ENCODE measurements at places on chromosomes 1 and 21.

GRCh38 chr1:82894635-82895034 lies 1093.9 kb downstream of the ADGRL2 start:
- DNase-seq, result no peak

DNA sequence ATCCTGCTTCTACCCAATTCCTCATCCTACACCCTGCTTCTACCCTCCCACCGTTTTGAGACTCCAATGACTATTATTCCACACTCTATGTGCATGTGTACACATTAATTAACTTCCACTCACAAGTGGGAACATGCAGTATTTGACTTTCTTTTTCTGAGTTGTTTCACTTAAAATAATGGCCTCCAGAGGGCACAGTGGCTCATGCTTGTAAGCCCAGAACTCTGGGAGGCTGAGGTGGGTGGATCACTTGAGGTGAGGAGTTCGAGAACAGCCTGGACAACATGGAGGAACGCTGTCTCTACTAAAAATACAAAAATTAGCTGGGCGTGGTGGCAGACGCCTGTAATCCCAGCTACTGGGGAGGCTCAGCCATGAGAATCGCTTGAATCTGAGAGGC lies 464.8 kb downstream of the PTBP2 start:
- DNase-seq, result no peak

- DNase-seq, result no peak
Measured at GRCh38 chr1:116821763-116822162, 67.5 kb downstream of the CD2 start.

DNA sequence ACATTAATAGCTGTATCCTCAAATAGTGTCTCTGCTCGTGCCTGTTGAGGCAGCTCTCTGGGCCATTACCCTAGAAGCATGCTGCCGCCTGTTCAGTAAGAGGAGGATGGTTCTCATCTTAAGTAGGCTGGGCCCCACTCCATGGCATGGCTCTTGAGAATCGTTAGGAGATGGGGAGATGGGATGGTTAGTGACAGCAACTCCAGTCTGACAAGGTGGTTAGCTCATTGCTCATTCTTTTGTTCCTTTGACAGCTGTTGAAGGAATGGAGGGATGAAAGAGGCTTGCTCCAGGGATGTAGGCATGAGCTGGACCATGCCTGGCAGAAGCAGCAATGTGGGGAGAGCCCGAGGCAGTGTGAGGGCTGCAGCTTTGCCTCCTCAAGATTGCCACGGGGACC lies 68.2 kb downstream of the MAP10 start:
- DNase-seq, result no peak

GRCh38 chr21:43865540-43866259 lies 677 bp downstream of the AGPAT3 start:
- peak; percentile 38 for DNase-seq

DNA sequence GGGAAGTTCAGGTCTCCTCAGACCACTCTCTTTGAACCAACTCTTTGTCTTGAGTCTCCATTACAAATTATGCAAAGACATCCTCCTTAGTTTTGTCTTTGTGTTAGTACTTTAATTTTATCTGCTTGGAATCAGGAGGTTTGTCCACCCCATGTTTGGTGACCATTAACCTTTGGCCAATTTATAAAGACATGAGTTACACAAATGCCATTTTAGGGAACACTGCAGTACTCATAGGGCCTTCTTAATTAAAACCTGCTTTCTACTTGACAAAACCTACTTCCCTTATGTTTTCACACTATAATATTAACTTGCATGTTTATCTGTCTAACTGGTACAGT lies 7.9 kb upstream of the CDC73 start:
- no peak for DNase-seq

DNA sequence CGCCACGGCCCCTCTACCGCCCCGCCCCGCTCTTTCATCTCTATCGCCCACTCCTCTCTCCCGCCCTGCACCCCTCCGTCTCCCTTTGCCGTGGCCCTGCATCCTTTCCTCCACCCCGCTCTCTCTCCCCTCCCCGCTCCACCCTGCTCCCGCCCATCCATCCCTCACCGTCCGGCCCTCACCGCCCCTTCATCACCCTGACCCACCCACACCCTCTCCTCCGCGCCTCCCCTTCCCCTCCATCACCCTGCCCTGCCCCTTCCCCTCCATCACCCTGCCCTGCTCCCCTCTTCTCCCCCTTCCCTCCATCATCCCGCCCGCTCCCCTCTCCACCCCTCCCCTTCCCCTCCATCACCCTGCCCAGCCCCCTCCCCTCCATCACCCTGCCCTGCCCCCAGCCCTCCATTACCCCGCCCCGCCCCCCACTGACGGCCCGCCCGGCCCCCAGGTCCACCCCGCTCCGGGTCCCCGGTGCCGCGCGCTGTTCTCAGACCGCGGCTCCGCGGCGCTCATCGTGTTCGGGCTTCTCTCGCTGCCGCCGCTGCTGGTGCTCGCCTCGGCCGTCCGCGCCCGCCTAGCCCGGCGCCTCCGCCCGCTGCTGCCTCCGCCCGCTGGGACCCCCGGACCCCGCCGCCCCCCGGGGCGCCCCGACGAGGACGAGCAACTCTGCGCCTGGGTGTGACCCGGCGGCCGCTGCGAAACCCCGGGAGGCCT lies 6.2 kb upstream of the ANKRD65 start:
- no peak for DNase-seq

DNA sequence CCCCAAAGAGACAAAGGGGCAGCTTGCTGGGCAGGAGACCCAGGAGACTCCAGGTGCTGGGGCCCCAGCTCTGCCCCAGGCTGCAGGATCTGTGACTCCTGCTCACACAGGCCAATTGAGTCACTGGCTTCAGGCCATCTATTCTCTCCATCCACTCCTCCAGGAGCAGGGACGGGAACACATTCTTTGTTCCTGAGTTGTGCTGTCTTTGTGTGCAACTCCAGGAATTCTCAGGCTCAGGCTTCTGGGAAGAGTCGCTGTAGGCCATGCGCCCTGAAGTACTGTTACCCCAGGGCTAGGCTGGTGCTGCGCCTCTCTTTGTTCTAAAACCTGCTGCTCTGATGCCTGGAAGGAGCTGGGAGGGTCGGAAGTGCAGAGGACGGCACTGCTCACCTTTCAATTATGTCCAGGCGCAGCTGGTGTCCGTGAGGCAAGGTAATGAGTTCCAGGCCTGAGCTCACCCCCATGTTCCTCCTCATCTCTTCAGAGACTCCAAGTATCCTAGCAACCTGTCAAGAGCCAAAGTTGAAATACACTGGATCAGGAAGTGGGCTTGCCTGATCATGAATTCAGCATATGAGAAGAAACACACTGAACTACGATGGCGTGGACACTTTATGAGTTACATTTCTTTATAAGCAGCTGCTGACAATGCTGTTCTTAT lies 105.9 kb downstream of the BCAR3 start:
- no peak for DNase-seq

DNA sequence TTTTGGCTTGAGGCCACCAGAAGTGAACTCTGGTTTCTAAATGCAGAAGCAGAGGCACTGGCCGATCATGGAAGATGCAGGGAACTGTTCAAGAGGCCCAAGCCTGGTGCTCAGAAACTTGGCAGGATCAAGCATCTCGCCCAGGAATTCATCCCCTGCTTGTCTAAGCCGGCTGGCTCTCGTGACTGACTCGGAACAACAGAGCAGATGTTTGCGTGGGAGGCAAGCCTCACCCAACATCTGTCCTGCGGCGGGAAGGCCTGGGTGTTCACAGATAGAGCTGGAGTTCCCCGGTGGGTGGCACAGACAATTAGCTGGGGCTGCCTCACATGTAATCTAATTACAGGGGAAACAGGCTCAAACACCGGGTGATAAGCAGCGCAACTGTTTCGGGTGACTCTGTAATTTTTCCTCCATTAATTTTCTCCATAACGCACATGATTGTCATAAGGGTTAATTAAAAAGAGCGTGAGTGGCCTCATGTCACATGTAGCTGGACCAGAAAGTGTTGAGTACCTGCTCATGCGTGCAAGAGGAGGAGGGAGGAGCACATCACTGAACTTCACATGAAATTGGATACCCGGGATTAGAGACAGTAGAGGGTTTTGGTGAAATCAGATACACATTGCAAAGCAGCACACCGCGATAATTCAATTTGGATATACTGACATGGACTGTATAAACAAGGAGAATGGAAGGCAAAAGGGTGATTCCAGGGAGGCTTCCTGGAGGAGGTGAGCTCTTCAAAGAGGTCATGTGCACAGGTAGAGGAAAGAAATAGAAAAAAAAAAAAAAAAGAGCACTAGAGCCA lies 180.0 kb downstream of the ETS2 start:
- no peak for DNase-seq

GRCh38 chr21:22063140-22063539 lies 1064.9 kb downstream of the NCAM2 start:
- DNase-seq, result no peak

- no peak for DNase-seq
Measured at GRCh38 chr1:29939079-29939478, 702.8 kb downstream of the PTPRU start.

- DNase-seq, result no peak
Measured at GRCh38 chr21:44576025-44576420, 2.5 kb downstream of the KRTAP10-4 start.

DNA sequence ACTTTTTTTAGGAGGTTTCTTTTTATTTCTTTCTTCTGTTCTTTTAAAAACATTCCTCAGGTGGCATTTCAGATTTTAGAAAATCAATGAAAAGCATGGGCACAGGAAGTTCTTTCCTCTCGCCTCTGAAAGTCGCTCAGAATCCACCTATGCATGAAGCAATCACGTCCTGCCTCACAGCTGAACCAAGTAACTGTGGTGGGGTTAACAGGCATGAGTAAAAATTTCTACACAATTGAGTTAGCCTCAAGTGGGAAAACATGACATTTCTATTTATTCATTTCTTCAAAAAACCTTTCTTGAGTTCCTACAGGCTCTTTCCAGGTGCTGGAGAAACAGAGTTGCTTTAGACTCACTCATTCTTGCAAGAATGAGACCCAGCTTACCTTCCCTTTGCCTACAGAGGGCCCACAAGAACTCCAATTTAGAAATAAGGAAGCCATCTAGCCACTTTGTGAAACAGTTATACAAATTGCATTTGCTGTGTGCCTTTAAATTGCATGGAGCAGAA lies 508.9 kb upstream of the PKN2 start:
- DNase-seq, result no peak

GRCh38 chr1:95010158-95010557 lies 62.6 kb downstream of the ALG14 start:
- DNase-seq, result no peak

DNA sequence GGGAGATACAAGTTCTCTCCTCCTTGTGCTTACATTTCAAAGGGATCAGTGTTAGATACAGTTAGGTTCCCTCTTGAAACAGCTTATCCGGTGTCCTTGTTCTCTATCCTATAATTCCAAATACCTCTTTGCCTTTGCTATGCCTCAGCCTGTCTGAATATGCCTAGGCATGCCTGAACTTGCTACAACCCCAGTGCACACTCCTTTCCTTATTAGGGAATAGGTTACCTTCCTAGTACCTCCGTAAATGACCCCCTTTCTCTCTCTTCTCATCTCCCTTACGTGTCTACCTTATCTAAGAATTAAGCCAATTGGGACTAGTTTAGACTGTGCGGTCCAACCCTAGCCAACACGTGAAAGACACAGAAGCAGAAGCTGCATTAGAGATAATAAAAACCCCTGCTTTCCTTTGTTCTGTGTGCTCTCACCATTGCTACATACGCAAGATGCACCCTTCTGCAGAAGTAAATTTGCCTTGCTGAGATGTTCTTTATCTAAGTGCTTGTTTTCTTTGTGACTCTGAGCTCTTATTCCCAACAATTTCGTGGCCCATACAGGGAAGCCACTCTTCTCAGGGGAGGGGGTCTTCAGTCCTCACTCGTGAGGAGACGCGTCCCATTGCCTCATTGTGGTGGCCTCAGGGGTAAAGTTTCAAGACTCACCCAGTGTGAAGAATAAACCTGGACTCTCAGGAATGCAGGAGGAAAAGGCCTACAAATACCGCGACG lies 802.1 kb downstream of the PLA2G4A start:
- DNase-seq, result no peak

DNA sequence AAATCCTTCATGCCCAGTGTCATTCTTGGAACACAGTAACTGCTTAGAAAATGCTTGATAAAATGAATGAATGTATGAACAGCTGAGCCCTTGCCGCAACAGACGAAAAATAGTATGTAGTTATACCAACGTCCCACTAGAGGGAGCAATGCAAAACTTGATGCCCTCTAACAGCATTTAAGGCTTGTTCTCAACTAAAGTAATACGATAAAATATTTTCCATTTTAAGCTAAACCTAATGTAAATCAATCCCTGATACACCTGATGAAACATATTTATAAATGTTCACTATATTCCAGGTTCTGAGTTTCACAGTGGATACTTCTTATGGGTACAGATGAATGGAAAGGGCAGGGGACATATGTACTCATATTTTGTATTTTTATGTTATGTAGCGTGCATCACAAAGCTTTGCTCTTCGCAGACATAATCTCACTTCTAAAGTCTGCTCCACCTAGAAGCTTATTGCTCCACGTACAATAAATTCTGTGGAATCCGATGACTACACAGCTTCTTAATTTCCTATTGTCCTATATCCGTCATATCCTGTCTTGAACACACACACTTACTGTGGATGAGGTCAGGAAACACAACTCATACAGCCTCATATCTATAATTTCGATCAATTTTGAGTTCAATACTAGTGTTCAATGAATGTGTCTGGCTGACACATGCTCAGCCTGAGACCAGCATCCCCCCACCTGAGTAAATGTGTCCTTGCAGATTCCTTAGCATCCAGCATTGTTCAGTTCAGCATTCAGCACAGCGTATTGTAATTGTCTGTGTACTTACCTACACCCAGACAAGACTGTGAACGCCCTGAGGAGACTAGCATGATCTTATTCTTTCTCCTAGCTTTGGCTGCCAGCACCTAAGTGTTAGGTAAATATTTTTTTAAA lies 4.4 kb upstream of the UTP25 start:
- no peak for DNase-seq

DNA sequence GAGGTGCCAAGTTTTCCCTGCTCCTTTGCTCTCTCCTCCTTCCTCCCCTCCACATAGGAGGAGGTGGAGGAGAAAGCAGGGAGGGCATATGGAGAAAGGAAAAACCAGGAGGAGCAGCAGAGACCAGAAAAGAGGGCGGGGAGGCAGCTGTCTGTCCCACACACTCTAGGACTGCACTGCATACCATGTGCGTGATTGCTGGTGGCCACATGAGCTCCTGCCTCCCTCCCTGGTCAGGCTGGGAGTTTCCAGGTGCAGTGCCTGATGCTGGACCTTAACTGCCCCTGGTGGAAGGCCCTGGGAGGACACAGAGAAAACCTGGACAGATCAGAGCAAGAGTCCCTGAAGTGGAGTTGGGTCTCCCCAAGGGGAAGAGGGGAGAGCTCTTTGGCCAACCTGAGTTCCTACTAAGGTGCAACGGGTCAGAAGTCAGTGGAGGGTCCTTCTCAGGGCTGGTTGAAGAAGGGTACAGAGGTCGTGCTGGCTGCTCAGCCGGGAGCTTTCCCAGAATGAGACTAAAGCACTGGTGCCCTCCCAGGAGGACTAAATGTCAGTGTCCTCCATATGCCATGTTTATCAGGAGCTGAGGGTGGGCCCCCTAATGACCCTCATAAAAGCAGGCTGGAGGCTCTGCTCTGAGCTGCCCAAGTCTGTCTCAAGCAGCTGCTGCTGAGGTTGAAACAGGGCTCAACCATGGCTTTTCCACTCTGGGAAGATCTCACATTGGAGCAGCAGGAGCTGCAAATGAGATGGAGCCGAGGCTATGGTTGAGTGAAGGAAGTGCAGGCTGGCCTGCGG lies 3.5 kb upstream of the LGR6 start:
- no peak for DNase-seq

Measured in activated T-cell treated with anti-CD3 and anti-CD28 coated beads for 1 hour (primary cell).